H1 (cell line): ENCODE measurements at places on chromosomes 5 and 9. TPM values are rescaled to one million over a fixed set of nuclear protein-coding genes. Genes with fewer than 3 reads are reported as not detected.

Gene MPDZ
- 12.0 and 14.6 TPM in 2 replicates for polyA plus RNA-seq

Gene THBS4
- 25.4 and 27.5 TPM in 2 replicates for polyA plus RNA-seq

Gene GRXCR2
- polyA plus RNA-seq: not detected in 2 replicates

DNA sequence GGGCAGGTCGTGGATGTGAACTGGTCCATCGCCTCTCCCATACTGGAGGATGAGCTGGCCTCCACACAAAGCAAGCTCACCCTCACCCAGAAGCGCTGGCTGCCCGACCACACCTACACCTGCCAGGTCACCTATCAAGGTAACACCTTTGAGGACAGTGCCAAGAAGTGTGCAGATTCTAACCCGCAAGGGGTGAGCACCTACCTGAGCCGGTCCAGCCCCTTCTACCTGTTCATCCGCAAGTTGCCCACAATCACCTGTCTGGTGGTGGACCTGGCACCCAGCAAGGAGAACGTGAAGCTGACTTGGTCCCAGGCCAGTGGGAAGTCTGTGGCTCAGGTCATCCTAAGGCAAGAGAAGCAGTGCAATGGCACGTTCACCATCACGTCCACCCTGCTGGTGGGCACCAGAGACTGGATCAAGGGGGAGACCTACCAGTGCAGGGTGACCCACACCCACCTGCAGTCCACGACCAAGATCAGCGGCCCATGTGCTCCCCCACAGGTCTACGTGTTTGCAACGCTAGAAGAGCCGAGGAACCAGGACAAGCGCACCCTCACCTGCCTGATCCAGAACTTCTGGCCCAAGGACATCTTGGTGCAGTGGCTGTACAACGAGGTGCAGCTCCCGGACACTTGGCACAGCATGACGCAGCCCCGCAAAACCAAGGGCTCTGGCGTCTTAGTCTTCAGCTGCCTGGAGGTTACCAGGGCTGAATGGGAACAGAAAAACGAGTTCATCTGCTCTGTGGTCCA, 71.3 kb downstream of the INSL6 start:
- no peak overlapping the region for H3K27ac ChIP-seq
- H3K36me3 ChIP-seq: no peaks in the 10 kb centered on the region
- no peak overlapping the region for H3K4me3 ChIP-seq

- H3K36me3 ChIP-seq: no peaks in the 10 kb centered on the region
- H3K27ac ChIP-seq: no peak overlapping the region
- H3K4me1 ChIP-seq: peaks cover 7% of the 10 kb centered on the region
Observed at GRCh38 chr5:151758141-151758429, 346 bp downstream of the ATOX1 start.

- H3K36me3 ChIP-seq: no peaks in the 10 kb centered on the region
- no peak overlapping the region for H3K4me3 ChIP-seq
- H3K4me1 ChIP-seq: peaks cover 3% of the 10 kb centered on the region; the same call in 1 of the 2 replicates
- DNase-seq: no peak
- H3K27ac ChIP-seq: no peak overlapping the region
- no peaks in the 10 kb centered on the region for H3K27me3 ChIP-seq
Observed at GRCh38 chr9:136882109-136882946, 4.0 kb upstream of the TRAF2 start.

GRCh38 chr9:17065062-17065461, 69.8 kb upstream of the CNTLN start:
- no peak for DNase-seq
- H3K4me3 ChIP-seq: no peak overlapping the region
- H3K27me3 ChIP-seq: no peaks in the 10 kb centered on the region
- H3K27ac ChIP-seq: no peak overlapping the region
- H3K36me3 ChIP-seq: no peaks in the 10 kb centered on the region
- no peaks in the 10 kb centered on the region for H3K4me1 ChIP-seq

- H3K27me3 ChIP-seq: no peaks in the 10 kb centered on the region
- H3K36me3 ChIP-seq: no peaks in the 10 kb centered on the region; the same call in 1 of the 2 replicates
- H3K4me1 ChIP-seq: peaks cover 2% of the 10 kb centered on the region
- no peak for DNase-seq
- H3K27ac ChIP-seq: no peak overlapping the region
Observed at GRCh38 chr5:65830856-65831255, 95.5 kb upstream of the ERBIN start.

- H3K36me3 ChIP-seq: no peaks in the 10 kb centered on the region
- H3K4me1 ChIP-seq: no peaks in the 10 kb centered on the region
- H3K4me3 ChIP-seq: no peak overlapping the region
Observed at GRCh38 chr5:1782385-1783215, 17.0 kb downstream of the MRPL36 start.

DNA sequence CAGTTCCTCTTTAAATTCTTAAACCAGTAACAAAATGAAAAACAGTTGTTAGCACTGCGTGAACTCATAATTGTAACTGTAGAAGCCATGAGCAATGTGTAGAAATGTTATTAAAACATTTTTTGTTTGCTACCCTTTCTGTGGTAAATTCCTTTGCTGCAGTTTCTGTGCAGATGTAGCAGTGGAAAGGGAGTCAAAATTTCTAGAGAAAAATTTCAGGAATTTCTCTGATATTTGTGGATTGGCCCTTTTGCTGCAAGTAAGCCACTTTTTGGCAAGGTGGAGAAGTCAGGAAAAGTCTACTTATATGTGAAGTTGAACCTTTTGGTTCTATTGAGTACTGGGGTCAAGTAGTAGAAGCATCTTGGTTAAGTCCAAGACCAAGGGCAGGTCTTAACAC, 10.1 kb downstream of the FBXL7 start:
- no peaks in the 10 kb centered on the region for H3K4me1 ChIP-seq
- DNase-seq: no peak
- H3K27ac ChIP-seq: no peak overlapping the region
- H3K4me3 ChIP-seq: no peak overlapping the region

DNA sequence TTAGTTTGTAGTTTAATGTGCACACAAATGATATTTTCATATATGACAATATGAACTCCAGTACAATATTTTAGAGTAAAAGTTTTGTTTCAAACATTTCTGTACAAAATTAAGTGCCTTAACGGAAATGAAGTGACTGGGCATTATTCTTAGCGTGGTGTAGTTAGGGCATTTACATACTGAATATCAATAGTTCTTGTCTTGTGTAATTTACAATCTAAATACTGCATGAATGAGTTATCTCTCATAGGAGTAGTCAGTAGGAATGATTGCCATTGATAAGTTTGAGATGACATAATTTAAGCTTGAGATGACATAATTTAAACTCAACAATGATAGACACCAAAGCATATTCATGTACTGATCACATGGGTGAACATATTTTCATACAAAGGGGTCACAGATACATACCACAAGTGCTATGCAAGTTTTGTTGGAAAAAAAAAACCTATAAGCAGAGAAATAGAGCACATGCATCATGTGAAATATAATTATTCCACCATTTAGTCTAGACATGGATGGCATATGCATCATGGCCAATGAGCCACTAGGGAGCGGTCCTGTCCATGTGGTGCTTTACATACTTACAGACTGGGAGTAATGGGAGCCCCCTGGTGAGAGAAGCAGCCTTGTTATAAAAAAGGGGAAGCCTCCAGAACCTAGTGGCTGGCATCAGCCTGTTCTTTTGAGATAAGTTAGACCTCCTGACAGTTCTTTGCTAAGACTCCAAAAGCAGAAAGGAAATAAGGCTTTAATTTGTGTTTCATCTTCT, 1523.9 kb downstream of the MAT2B start:
- no peak overlapping the region for H3K4me3 ChIP-seq
- H3K27ac ChIP-seq: no peak overlapping the region
- H3K4me1 ChIP-seq: no peaks in the 10 kb centered on the region
- peak; percentile 21 for DNase-seq
- H3K36me3 ChIP-seq: no peaks in the 10 kb centered on the region

GRCh38 chr9:33737811-33738606, 57.4 kb upstream of the PRSS3 start:
- H3K4me1 ChIP-seq: no peaks in the 10 kb centered on the region
- H3K27ac ChIP-seq: no peak overlapping the region

- no peak overlapping the region for H3K4me3 ChIP-seq
- H3K27ac ChIP-seq: no peak overlapping the region
- no peaks in the 10 kb centered on the region for H3K36me3 ChIP-seq
- no peak for DNase-seq
Observed at GRCh38 chr5:144122641-144123040, 47.8 kb downstream of the YIPF5 start.

- H3K36me3 ChIP-seq: peaks cover 39% of the 10 kb centered on the region
- H3K4me3 ChIP-seq: no peak overlapping the region
- H3K27me3 ChIP-seq: no peaks in the 10 kb centered on the region
- no peak for DNase-seq
- H3K27ac ChIP-seq: no peak overlapping the region
Observed at GRCh38 chr9:111443454-111443853, 40.7 kb downstream of the ECPAS start.

GRCh38 chr5:177302354-177303110, 987 bp downstream of the RAB24 start:
- peaks cover 15% of the 10 kb centered on the region for H3K36me3 ChIP-seq
- peak overlapping the region; percentile 99 for H3K4me3 ChIP-seq
- peaks cover 5% of the 10 kb centered on the region for H3K4me1 ChIP-seq
- no peaks in the 10 kb centered on the region for H3K27me3 ChIP-seq

GRCh38 chr9:22158927-22159346, 149.8 kb upstream of the CDKN2B start:
- DNase-seq: no peak
- no peak overlapping the region for H3K4me3 ChIP-seq
- no peaks in the 10 kb centered on the region for H3K27me3 ChIP-seq
- no peak overlapping the region for H3K27ac ChIP-seq

GRCh38 chr9:36136894-36137391, 410 bp downstream of the GLIPR2 start:
- peaks cover 8% of the 10 kb centered on the region for H3K4me1 ChIP-seq
- DNase-seq: no peak

DNA sequence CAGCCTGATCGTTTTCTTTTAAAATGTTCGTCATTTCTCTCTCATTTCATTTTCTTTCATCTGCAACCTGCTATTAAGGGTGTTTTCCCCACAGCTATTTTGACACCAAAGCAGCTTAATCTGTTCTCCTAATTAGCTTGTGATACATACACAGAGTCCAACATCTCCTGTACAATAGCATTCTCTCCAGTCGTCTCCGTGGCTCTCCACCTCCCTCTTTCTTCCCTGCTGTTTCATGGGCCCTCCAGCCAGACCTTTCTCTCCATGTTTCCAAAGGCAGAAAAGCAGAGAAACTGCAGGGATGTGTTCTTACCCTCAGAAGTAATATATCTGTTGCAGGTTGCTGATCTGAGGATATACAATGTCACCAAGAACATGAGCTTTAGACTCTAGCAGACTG, 88.8 kb upstream of the SPOCK1 start:
- no peak for DNase-seq
- no peaks in the 10 kb centered on the region for H3K36me3 ChIP-seq
- H3K4me1 ChIP-seq: no peaks in the 10 kb centered on the region
- no peak overlapping the region for H3K4me3 ChIP-seq

- DNase-seq: no peak
- H3K27ac ChIP-seq: no peak overlapping the region
- H3K27me3 ChIP-seq: no peaks in the 10 kb centered on the region
- H3K4me3 ChIP-seq: no peak overlapping the region
- H3K4me1 ChIP-seq: no peaks in the 10 kb centered on the region
- no peaks in the 10 kb centered on the region for H3K36me3 ChIP-seq
Observed at GRCh38 chr9:78654324-78654723, 357.4 kb downstream of the PSAT1 start.
